ENCODE measurements at places on chromosomes 13 and 19.

GRCh38 chr13:93811071-93811737 is 584.6 kb downstream of the GPC6 start:
- DNase-seq: no peak
- H3K4me3 ChIP-seq: no peak overlapping the region
- H3K36me3 ChIP-seq: no peaks in the 10 kb centered on the region
- H3K4me1 ChIP-seq: no peaks in the 10 kb centered on the region
- H3K27me3 ChIP-seq: no peaks in the 10 kb centered on the region
- H3K27ac ChIP-seq: no peak overlapping the region

DNA sequence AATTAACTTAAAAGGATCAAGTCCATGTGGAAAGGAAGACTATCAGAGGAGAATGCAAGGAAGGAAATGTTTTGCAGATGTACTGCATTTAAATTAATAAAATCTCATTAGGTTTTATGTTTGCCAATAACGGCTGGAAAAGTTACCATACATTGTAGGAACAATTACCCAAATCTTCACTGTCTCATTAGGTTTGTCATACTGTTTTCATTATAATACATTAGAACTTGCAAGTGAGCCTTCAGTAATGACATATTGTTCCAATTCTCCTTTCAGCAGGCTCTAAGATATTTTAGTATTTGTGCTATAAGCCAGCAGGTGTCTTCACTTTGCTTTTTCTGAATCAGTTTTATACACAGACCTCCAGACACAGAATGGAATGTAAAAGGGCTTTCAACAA is 661.6 kb upstream of the KLHL1 start:
- no peaks in the 10 kb centered on the region for H3K4me1 ChIP-seq
- H3K36me3 ChIP-seq: no peaks in the 10 kb centered on the region
- H3K27me3 ChIP-seq: no peaks in the 10 kb centered on the region
- no peak overlapping the region for H3K4me3 ChIP-seq
- no peak for DNase-seq

- H3K27me3 ChIP-seq: no peaks in the 10 kb centered on the region
- H3K4me3 ChIP-seq: no peak overlapping the region
- H3K36me3 ChIP-seq: no peaks in the 10 kb centered on the region
- DNase-seq: no peak
Observed at GRCh38 chr13:46751811-46752635, 44.9 kb downstream of the ESD start.

DNA sequence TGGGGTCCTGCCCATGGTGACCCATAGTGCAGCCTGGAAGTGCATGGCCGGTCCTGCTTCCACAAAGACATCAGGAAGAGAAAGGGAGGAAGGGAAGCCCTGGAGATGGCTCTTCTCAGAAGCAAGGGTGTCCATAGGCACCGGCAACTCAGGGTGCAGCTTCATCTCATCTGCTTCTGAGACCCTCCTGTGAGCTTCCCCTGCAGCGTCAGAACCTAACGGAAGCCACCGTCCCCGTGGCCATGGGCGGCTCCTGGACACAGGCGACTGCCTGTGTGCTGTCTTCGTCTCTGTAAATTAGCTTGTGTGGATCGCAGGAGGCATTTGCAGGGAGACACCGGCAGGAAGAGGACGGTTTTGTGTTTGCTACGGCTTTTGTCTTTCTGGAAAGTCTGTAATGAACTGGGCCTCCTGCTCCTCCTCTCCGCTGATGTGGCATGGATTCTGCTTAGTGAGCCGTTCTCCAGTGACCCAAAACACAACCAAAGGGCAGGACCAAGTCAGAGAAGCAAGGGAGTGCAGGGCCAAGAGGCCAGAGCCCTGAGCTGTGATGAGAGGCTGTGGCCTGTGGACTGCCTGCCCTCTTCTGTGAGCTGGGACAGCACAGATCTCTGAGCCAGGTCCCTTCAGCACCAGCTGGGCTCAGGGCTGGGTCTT is 2.5 kb downstream of the ATP4B start:
- DNase-seq: no peak
- peaks cover 20% of the 10 kb centered on the region for H3K27me3 ChIP-seq
- H3K4me3 ChIP-seq: no peak overlapping the region

DNA sequence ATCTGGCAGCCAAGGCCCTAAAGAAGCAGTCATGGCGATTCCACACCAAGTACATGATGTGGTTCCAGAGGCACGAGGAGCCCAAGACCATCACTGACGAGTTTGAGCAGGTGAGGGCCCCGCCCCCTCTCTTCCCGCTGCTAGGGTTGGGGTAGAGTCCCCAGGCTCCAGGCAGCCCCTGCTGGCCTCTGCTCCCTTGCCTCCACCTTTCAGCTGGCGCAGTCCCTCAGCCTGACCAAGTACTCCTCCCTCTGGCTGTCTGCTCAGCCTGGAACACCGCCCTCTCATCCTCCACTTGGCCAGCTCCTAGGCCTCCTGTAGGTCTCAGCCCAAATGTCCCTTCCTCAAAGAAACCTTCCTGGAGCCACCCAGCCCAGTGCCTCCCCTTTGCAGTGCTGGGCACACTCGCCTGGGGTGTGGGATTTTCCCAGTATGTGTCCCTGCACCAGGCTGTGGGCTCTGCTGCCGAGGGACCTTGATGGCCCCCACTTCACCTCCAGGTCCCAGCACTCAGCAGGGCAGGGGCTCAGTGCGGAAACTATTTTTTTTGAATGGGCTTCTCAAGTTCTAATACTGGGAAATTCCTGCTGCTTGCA is 5.7 kb downstream of the LENG1 start:
- no peak overlapping the region for H3K27ac ChIP-seq
- no peaks in the 10 kb centered on the region for H3K27me3 ChIP-seq
- DNase-seq: no peak
- H3K4me3 ChIP-seq: no peak overlapping the region
- peaks cover 70% of the 10 kb centered on the region for H3K36me3 ChIP-seq

GRCh38 chr19:3360421-3361383 is 5.7 kb upstream of the NFIC start:
- no peaks in the 10 kb centered on the region for H3K36me3 ChIP-seq
- H3K4me3 ChIP-seq: peak overlapping the region; percentile 100
- H3K4me1 ChIP-seq: peaks cover 64% of the 10 kb centered on the region
- no peaks in the 10 kb centered on the region for H3K27me3 ChIP-seq
- peak overlapping the region; percentile 94 for H3K27ac ChIP-seq

DNA sequence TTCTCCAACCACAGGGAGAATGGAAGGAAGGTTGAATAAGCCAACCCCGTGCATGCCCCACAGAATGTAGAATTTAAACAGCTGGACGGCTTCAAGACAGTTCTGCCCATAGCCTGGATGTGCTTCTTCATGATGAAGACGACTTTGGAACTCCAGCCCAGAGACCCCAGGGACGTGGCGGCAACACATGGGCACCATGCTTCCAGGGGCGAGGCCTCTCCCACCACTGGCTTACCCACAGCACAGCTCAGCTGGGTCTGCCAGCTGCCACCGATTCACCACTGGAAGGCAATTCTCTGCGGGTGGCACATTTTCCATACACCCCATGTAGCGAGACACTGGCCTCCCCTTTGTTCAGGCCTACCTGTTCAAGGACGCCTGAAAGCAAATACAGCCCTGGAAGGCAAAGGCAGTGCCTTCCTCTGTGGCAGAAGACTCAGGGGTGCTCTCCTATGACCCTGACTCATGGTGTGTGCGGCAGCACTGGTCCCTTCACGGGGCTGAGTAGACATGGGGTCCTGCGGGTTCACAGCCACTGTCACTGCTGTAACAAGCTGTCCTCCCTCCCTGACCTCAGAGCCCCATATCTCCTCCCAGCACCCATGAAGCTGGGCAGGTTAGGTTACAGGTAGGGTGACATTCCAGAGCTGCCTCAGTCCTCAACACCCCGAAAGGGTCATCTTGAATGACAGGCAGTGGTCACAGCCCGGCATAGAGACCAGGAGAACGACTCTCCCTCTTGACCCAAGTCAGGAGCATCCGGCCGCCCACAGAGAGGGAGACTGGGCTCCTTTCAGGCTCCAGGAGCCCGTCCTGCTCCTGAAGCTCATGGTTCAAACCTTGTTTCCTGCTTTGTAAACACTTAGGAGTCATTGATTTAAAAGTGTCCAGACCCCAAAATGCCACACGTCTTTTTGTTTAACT is 72.7 kb downstream of the SPACA7 start:
- DNase-seq: no peak
- H3K4me1 ChIP-seq: peaks cover 3% of the 10 kb centered on the region
- no peak overlapping the region for H3K4me3 ChIP-seq
- H3K36me3 ChIP-seq: no peaks in the 10 kb centered on the region

DNA sequence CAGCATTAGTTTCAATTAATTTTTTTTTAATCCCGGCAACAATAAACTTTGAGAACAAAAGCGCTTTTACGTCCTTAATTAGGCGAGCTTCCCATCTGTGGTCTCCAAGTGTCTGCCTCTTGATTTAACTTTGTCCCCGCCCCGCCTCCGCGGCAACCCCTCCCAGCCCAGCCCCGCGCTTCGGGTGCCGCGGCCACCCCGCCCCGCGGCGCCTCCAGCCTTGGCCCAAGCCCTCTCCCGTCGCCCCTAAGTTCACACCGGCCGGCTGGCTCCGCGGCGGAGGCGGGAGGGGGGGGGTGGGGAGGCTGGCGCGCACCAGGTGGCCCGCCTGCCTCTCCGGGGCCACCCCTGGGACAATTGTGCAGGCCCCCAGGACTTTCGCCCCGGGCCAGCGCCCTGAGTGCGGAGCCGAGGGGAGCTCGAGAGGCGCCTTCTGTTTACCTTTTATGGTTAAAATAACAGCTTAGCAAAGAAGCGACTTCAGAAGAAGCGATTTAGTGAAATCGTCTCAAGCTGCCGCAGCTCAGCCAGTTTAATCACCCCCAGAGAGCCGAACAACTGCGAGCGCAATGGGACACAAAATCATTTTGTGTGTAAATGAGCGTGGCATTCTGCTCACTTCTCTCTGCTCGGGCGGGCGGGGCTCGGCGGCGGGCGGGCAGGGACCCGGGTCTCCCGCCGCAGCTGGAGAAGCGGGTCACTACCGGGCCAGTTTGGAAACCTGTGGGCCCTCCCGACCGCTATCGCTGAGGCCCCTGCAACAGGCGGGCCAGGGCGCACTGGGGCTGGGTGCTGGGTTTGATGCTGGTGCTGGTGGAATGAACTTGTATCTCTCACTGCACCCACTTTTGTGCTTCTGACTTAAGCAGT is 1.4 kb downstream of the KCTD15 start:
- no peak for DNase-seq
- peaks cover 12% of the 10 kb centered on the region for H3K4me1 ChIP-seq
- H3K27ac ChIP-seq: peak overlapping the region; percentile 97

GRCh38 chr13:30373727-30374126 is 48.6 kb upstream of the UBE2L5 start:
- no peak for DNase-seq
- no peak overlapping the region for H3K27ac ChIP-seq
- H3K4me1 ChIP-seq: peaks cover 16% of the 10 kb centered on the region

DNA sequence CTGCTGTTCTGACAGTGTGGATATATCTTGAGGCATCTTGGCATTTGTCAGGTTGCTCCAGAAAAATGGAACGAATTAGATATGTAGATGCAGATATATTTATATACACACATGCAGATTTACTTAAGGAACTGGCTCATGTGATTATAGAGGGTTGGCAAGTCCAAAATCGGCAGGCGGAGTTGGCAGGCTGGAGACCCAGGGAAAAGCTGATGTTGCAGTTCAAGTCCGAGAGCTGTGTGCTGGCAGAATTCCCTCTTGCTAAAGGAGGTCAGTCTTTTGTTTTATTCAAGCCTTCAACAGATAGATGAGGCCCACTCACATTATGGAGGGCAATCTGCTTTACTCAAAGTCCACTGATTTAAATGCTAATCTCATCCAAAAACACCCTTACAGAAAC is 24.4 kb upstream of the CSNK1A1L start:
- no peaks in the 10 kb centered on the region for H3K36me3 ChIP-seq
- no peak overlapping the region for H3K4me3 ChIP-seq
- H3K27me3 ChIP-seq: no peaks in the 10 kb centered on the region
- no peak overlapping the region for H3K27ac ChIP-seq

DNA sequence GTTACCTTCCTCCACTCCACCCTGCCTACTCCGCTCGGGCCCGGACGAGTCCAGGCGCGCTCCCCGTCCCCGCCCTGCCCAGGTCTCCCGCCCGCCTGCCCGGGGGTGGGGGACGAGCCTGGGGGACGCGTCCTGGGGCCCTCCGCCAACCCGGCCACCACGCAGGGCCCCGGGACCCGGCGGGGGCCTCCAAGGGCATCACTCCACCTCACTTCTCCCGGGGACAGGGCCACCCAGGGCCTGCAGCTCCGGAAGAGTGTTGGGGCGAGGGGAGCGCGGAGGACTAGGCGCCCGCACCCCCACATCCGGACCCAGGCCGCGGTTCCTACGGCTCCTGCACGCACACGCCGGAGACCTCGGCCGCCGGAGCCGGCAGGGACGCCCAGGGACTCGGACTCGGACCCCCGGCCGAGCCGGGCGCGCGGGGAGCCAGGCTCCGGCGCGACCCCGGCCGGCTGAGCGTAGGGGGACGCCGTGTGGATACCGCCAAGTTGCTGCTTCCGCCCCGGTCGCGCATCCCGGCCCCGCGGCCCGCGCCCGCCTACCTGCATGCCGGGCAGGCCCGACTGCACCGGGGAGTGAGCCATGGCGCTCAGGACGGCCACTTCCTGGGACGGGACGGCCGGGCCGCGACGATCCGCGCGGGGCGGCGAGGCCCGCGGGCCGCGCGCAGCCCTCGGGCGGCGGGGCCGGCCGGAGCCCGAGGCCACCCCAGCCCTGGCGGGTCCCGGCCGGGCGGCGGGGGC is 534 bp downstream of the STK24 start:
- no peaks in the 10 kb centered on the region for H3K27me3 ChIP-seq
- H3K36me3 ChIP-seq: no peaks in the 10 kb centered on the region
- H3K4me1 ChIP-seq: no peaks in the 10 kb centered on the region
- peak; percentile 36 for DNase-seq
- peak overlapping the region; percentile 96 for H3K27ac ChIP-seq

GRCh38 chr19:6446452-6446851 is 12.9 kb upstream of the SLC25A41 start:
- H3K36me3 ChIP-seq: no peaks in the 10 kb centered on the region
- H3K4me1 ChIP-seq: no peaks in the 10 kb centered on the region
- DNase-seq: no peak
- no peak overlapping the region for H3K4me3 ChIP-seq

DNA sequence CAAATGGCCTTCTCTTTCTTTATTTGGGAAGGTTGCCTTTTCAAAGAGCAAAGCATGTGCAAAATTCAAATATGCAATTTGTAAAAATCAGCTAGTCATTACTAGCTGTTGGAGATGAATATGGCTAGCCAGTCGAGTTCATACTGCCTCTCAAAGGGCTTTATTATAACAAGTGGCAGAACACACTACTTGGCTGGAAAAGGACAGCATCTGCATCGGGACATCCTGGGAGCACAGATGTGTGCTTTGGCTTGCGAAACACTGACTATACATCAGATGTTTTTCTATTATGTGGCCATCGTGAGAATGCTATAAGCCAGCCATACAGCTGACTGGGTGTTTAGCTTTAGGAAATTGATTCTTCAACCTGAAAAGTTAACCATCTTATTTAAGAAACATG is 424.2 kb downstream of the KCTD12 start:
- H3K36me3 ChIP-seq: no peaks in the 10 kb centered on the region
- no peaks in the 10 kb centered on the region for H3K27me3 ChIP-seq
- DNase-seq: no peak
- no peak overlapping the region for H3K4me3 ChIP-seq
- no peak overlapping the region for H3K27ac ChIP-seq
- H3K4me1 ChIP-seq: no peaks in the 10 kb centered on the region
